Left ventricle myocardium inferior (tissue), 1 donor: ENCODE measurements at places on chromosomes 1 and 21. TPM values are rescaled to one million over a fixed set of nuclear protein-coding genes. Genes with fewer than 3 reads are reported as not detected.

DNA sequence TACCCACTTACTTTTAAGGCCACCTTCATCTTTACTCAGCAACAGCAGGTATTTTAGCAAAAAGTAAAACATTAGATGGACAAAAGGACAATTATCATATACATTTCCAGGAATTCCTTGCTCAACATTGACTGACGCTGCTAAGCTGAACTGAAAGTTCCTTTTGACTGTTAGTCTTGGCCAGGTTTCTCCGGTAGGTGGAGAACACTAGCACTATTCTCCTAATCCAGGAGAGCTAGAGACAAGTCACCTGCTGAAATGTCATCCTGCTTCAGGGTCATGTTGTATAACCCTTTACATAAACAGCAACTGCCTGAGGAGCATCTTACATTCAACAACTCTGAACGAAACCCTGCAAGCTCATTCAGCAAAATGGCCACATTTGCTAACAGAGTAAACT is 109.0 kb upstream of the ESRRG start:
- no peak for DNase-seq

- DNase-seq: peak; percentile 18
Observed at GRCh38 chr1:44377925-44378784, 23.1 kb upstream of the ERI3 start.

- no peak for DNase-seq
Observed at GRCh38 chr1:98008373-98008772, 87.5 kb upstream of the DPYD start.

- DNase-seq: no peak
Observed at GRCh38 chr21:35908311-35909078, 151.8 kb downstream of the SETD4 start.

DNA sequence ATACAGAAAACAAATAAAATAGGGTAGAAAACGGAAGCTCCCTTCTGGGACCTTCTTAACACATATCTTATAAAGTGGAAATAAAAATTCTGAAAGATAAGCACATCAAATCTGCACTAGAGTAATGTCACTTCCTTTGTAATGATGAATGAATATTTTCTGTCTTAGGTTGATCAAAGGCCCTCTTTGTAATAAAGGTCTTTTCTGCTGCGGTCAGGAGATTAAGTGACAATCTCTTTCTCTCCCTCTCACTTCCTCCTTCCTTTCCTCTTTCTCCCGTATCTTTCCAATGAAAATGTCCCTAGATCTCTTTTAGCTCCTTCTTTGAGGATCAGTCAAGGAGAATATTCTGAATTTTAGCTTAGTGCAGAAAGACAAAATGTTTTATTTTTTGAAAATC is 33.8 kb downstream of the TMCO1 start:
- no peak for DNase-seq

GRCh38 chr1:93749487-93749886 is 67.8 kb upstream of the BCAR3 start:
- no peak for DNase-seq

The RRAGC gene
- 20.0 TPM for total RNA-seq

The DLGAP3 gene
- 0.05 TPM for total RNA-seq

DNA sequence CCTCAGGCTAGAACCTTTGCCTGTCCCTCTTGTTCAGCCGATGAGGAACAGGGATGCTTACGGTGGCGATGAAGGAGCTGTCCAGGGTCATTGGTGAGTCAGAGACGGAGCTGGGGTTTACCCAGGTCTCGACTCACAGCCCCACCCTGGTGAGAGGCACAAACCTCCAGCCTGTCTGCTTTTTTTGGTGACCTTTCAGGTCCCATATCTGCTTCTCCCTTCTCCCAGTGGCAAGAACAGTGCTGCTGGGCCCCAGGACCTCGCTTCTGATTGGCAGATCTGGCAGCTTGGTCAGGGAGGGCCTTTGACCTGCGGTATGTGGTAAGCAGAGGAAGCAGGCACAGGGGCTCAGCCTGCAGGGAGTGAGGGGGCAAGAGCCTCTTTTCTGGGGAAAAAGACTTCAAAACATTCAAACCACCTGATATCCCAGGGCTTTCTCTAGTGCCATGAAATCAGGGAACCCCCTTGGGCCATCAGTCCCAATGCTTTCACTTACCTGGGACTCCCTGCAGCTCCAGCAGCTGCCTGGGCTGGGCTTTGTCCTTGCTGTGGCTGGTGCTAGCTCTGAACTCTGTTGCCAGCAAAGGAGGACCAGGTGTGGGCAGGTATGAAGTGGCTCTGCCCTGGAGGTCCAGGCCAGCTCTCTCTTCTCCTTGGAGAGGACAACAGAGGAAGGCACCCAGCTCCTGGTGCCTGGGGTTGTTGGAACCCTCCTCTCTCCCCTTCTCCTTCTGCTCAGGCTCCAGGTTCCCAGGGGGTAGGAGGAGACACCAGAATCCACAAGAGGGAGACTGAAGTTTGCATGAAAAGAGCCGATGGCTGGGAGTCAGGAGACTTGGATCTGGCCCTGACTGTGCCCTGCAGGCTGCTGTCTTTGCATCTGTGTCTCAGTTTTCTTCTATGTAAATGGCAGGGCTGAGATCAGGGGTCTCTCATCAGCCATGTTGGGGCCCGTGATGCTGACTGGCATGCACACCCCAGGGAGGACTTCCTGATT is 41.4 kb downstream of the TRIM62 start:
- no peak for DNase-seq

- DNase-seq: no peak
Observed at GRCh38 chr1:20329793-20330542, 39.3 kb downstream of the VWA5B1 start.

DNA sequence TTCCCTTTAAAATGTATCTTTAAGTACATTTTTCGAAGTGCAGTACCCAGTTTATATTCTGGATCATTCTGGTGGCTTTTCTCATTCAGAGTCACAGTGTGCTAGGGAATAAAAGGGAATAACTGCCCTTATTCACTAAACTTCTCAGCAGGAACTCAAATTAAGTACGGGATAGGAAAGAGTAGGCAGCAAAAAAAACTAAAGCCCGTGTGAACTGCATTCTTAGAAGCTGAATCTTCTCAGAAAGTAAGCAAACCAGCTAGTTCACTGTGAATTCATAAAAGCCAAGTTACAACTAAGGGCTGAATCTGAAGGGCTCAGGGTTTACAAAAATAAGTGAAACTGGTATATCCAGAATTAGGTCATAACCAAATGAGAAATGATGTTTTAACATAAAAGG is 22.0 kb downstream of the PRPF38A start:
- DNase-seq: no peak

DNA sequence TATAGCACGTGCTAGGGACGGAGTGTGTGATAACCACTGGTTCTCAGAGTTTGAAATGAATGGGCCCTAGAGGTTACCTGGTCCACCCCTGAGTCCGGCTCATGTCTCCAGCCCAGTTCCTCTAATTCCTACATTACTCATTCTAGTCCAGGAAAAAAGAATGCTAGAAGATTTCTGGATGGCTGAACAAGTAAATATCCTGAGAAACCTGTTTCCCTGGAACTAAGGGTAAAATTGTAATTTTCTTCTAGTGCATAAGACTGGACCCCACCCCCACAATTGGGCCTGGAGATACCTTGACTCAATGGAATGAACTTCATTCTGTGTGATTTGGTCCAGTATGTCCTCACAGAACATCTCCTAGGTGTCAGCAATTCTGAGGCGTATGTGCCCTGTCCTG is 208.4 kb downstream of the TRABD2B start:
- DNase-seq: no peak

DNA sequence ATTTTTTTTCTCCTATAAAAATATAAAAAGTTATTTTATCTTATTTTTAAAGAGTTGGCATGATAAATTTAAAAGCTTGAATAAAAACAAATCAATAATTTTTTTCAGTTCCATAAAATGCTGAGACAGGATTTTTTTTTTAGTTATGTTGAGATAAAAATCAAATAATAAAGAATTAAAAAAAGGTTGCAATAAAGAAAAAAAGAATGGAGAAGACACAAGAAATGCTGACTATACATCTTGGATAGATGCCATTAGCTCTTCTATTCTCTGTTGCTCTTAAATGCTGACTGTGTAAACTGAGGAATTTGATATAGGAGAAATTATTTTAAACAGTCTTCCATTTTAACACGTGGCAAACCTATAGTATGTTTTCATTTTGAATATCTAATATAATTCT is 2298.5 kb downstream of the MRPL39 start:
- no peak for DNase-seq

DNA sequence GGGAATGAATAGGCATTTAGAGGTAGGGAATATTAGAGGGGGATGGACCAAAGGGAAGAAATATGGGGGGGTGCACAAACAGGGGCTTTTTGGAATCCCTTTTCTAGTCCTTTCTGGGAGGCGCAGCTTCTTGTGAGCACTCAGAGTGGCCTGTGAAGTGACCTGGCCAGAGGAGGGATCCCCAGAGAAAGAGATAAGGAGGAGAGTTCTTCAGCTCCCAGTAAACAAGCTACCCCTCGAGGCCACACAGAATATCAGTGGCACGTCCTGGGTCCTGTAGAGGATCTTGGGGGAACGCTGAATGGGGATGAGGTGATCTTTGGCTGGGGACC is 19.4 kb downstream of the VANGL2 start:
- no peak for DNase-seq

GRCh38 chr1:85290826-85291225 is 14.4 kb upstream of the BCL10 start:
- no peak for DNase-seq

DNA sequence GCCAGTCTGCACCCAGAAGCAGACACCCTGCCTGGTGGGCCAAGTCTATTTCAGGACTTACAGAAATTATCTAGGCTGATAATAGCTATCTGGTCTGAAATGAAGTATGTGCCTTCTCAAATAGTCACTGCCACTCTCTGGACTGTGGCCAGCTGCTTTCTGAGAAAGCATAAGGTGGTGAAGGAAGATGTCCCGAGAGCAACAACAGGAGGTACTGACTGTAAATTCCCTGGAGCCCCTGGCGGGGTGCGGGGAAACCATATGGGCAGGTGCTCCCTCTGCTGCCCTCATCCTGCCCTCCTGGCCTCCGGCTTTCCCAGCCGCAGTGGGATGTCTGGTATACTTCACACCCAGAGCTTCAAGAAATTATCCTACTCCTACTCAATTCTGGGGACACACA is 86.8 kb downstream of the TGFBR3 start:
- DNase-seq: peak; percentile 32

DNA sequence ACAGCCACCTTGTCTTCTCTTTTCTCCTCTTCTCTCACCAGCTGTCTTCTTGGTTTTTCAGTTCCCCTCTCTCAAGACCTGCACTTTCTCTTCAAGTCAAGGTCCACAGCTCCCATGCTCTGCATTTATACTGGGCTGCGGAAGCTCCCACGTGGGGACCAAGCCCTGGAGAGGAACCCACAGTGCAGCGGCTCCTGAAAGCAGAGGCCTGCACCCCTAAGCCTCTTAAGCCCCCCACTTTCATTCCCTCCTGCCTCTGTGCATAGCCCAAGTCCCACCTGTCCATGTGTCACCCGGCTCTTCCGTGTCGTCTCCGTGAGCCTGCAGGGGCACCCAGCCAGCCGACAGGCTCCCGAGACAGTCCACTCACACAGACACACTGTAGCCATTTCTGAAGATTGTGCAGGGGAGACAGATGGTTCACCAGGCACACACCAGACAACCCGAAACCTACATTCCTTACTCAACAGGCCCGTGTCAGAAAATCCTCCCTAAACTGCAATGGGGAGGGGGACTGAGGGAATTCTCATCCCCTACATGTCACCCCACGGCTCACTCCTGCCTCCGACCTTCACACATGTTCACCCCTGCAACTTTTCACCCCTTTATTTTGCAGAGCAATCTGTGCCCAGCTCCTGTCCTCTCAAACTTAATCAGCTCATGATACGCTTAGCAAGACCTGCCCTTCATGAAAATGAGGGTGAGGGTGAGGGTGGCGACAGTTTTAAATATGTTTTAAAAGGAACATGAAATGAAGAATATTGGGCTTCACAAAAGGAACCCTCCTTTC is 6.3 kb downstream of the MX2 start:
- no peak for DNase-seq

- DNase-seq: no peak
Observed at GRCh38 chr1:10257851-10258250, 47.5 kb downstream of the KIF1B start.

The LCA5L gene
- total RNA-seq: 0.80 TPM

The HNRNPCL1 gene
- not detected for total RNA-seq

DNA sequence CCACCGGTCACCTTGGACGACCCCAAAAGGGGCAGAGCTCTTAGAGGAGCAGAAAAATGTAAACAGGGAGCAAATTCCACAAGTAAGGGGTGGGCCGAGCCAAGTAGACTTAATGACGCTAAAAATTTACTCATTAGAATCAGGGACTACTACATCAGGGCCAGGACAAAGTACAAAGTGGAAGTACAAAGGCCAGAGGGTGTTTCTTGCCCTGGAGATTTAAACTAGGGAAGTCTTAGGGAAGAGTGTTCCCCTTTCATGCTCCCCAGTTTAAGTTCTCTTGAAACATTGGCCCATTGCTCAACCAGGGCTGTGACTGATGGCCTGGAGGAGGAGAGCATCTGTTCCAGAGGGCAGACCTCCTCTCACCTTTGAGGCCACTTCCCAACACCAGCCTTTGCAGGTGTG is 48.6 kb downstream of the BACH1 start:
- no peak for DNase-seq

- no peak for DNase-seq
Observed at GRCh38 chr21:35829067-35829466, 231.3 kb downstream of the SETD4 start.

The ANGPTL1 gene
- total RNA-seq: 11.5 TPM

The OLFML3 gene
- total RNA-seq: 14.3 TPM

- DNase-seq: no peak
Observed at GRCh38 chr1:27303509-27303908, 18.5 kb upstream of the TMEM222 start.

DNA sequence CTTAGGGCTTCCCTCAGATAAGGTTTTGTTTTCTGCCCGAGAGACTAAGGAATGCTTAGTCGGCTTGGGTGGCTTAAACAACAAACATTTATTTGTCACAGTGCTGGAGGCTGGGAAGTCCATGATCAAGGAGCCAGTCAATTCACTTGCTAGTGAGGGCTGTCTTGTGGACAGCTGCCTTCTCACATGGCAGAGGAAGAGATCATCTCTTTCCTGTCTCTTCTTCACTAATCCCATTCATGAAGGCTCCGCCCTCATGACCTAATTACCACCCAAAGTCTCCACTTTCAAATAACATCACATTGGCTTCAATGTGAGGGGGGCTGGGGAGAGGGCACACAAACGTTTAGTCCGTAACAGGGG is 50.5 kb upstream of the IL12RB2 start:
- no peak for DNase-seq

GRCh38 chr1:197333041-197333440 is 65.0 kb downstream of the CRB1 start:
- DNase-seq: no peak

- no peak for DNase-seq
Observed at GRCh38 chr1:5340560-5341130, 651.6 kb downstream of the NPHP4 start.

The KHDC4 gene
- 21.2 TPM for total RNA-seq

The OR2AJ1 gene
- total RNA-seq: not detected

GRCh38 chr1:234644928-234645327 is 35.0 kb upstream of the IRF2BP2 start:
- DNase-seq: no peak

The RGS16 gene
- total RNA-seq: 0.88 TPM
